ENCODE measurements at places on chromosomes 13 and 19.

- DNase-seq: no peak
Measured at GRCh38 chr19:41395355-41395754, 1.8 kb downstream of the EXOSC5 start.

DNA sequence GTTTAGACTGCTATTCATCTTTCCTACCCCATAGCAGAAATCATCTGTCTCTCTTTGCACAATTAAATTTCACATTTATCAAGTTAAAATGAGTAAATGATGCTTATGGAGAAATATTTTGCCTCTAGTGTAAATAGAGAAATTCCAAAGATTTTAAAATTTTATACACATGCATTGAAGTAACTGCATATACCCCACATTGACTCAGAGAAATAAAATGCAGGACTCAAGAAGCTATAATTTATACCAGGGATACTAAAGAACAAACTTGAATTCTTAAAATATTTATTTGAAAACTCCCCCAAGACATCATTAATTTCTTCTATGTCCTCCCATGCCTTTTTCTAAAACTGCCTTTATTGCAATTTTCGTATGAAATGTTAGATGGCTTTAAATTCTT, 165.8 kb downstream of the DIAPH3 start:
- DNase-seq: no peak

DNA sequence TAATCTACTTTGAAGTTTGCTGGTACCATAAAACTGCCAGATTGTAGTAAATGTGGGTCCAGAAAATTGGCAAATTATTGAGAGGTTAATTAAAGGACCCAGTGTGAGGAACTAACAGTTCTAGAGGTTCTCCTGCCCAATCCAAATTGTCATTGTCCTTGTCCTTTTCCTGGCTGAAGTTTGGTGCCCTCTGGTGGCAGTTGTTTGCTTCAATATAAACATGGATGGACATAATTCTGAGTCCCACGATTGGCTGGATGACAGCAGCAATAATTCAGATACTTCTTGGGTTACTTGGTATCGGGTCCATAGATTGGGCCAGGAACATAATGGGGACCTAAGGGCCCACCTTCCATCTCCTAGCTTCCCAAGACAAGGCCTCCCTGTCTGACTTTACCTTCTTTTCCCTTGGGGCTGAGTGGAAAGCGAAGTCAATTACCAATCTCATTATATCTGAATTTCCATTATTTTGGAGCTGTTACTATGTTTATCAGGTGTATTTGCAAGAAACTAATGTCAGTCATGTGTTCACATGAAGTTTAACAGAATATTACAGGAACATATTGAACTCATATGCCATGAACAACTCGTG, 33.8 kb upstream of the GARRE1 start:
- peak; percentile 25 for DNase-seq

GRCh38 chr19:40443131-40443999, 770 bp downstream of the SERTAD3 start:
- peak; percentile 97 for DNase-seq

GRCh38 chr19:18057557-18057956, 29.2 kb downstream of the IL12RB1 start:
- DNase-seq: no peak

- no peak for DNase-seq
Measured at GRCh38 chr13:29963089-29963488, 112.7 kb upstream of the UBL3 start.

- no peak for DNase-seq
Measured at GRCh38 chr13:50403311-50403710, 388.1 kb downstream of the KCNRG start.

DNA sequence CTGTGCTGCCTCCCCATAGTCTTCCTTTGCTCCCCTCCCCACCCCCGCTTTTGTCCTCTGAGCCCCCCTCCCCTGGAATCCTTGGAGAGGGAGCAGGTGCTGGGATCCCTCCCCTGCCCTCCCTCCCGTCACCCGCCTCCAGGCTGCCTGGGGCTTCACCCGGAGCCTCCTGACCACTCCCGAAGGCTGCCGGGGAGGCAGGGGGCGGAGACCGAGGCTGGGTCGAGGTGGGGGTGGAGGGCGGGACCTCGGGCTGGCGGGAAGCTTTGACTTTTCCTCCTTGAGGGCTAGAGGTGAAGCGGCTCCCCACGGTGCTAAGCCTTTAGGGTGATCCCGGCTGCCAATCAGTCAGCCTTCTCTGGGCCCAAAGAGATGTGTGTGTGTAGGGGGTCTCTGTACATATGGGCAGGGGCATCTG, 1.5 kb downstream of the KMT5C start:
- no peak for DNase-seq

DNA sequence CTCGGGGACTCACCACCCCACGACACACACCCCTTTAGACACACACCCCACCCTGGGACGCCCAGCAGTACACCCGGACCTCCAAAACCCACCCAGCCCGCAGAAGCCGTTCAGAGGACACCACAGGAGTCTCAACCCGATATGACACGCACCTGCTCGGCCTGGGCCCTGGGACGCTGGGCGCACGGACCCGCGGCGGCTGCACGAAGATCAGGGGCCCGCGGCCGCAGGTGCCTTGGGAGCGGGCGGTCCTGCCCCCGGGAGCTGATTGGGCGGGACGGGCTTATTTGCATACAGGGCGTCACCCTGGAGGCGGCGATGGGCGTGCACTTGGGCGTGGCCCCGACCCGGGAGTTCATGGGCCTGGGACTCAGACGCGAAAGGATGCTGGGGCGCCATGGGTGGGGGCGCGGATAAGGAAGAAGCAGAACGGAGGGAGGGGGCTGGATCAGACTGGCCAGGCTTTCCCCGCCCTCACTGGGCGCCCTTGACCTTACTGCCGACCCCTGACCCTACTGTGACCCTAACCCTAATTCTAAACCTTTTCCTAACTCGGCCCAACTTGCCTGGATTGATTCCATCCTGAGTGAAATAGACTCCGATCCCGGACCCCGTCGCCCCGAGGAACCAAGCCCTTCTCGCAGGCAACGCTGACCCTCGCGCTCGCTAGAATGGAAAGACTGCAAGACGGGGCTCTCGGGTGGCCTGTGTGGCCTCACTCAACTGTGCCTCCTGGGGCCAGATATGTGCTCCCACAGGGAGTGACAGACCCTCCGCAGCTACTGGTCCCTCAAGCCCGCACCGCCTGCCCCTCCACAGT, at the start of gene MEF2B:
Gene MEF2B (minus strand): TSS at position 211 of the 820 bp plus-strand sequence. CDS start 19,528 bp downstream, outside the sequence.
- DNase-seq: peak; percentile 38

GRCh38 chr13:67967031-67967430, 736.9 kb upstream of the PCDH9 start:
- DNase-seq: no peak

DNA sequence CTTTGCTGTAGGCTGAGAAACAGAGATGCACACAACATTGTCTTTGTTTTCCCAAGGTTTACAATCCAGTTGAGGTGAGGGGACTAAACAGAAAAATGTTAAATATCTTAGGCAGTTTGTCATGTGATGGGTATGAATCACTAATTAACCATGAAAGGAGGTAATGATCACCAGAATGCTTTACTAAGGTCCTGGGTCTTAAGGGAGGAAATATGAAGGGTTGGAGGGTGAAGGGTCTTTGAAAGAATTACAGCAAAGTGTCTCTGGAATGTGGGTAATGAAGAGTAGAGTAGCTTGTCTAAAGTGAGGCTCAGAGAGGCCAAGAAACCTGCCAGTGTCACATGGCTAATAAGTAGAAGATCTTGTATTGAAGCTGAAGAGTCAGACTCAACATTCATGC, 19.0 kb downstream of the BIVM start:
- DNase-seq: no peak

DNA sequence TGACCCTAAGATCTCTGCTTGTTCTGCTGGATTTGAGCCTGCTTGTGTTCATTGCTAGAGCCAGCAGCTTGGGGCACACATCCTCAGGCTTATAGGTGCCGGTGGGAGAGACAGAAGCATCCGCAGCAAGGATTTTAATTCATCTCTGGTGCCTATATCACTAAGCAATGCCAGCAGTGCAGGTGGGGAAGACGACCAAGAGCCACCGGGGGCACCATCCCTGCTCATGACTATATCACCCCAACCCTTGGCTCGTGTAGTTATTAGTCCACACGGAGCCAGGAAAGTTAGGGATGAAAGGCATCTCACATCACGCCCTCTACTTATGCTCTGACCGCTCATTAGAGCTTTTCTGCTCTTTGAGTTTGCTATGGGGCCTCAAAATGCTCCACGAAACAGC, 298.2 kb downstream of the DCLK1 start:
- DNase-seq: no peak

DNA sequence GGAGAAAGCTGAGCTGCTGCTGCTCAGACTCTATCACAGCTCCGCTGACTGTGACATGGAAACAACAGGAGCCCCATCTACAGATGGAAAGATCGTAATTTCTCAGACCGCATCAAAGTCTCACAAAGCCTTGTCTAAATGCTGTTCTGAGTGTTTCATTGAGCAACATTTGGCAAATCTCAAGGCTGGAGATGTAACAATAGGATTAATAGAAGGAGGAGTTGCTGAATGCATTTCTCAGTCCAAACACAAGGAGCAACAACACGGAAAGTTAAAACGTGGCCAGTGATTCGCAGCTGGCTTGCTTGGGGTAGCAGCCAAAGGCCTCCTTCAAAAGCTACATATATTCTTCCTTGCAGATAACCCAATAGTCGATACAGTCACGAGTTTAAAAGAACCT, 55.7 kb downstream of the MRPL57 start:
- DNase-seq: no peak

DNA sequence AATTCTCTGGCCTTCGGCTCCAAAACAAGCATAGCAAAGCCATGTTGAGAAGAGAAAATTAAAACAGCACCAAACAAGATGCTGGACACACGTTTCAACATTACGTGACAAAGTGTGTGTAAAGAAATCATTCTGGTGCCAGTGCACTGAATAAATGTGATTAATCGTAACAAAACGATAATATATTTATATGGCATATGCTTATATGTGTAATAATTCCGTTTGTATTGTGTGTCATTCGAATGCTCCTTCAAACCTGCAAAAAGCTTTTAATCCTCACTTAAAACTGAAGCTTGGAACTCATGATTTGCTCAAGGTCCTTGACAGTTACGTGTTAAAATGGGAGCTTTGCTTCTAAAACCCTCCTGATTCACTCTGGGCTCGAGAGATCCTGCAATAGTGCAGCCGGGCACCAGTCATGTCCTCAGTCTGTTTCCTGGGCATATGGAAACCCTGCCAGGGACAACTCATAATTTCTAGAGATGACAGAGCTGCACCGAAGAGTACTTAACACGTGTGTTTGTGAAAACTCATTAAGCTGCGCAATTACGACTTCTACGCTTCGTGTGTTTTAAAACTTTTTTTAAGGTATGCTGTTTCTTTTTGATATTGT, 731 bp upstream of the AKAP8L start:
- DNase-seq: no peak

Measured in stimulated activated CD8-positive, alpha-beta memory T cell treated with anti-CD3 and anti-CD28 coated beads, Interleukin-4, amount 100 ng/mL, for 1 hour (primary cell).